ENCODE measurements at places on chromosomes 2 and 18. TPM values are rescaled to one million over a fixed set of nuclear protein-coding genes. Genes with fewer than 3 reads are reported as not detected.

The CCDC85A gene
- total RNA-seq: 0.09 TPM

The ASB18 gene
- total RNA-seq: not detected

The UNC80 gene
- total RNA-seq: not detected

The WDR75 gene
- total RNA-seq: 44.8 TPM

The ZNF396 gene
- 2.8 TPM for total RNA-seq

The TRABD2A gene
- total RNA-seq: 6.4 TPM

The ELOA2 gene
- not detected for total RNA-seq

The CYS1 gene
- total RNA-seq: 2.0 TPM

The CDKL4 gene
- 3.4 TPM for total RNA-seq

The ABCG8 gene
- not detected for total RNA-seq

The SNRNP200 gene
- 37.5 TPM for total RNA-seq

The GAL3ST2 gene
- total RNA-seq: 0.18 TPM

The MTERF4 gene
- total RNA-seq: 28.6 TPM

The TRIM43B gene
- not detected for total RNA-seq

The LRP1B gene
- total RNA-seq: under 0.01 TPM
